ENCODE measurements at places on chromosomes 16 and 17.

- no peak for DNase-seq
Measured at GRCh38 chr17:1787301-1787902, 25.5 kb downstream of the SERPINF1 start.

DNA sequence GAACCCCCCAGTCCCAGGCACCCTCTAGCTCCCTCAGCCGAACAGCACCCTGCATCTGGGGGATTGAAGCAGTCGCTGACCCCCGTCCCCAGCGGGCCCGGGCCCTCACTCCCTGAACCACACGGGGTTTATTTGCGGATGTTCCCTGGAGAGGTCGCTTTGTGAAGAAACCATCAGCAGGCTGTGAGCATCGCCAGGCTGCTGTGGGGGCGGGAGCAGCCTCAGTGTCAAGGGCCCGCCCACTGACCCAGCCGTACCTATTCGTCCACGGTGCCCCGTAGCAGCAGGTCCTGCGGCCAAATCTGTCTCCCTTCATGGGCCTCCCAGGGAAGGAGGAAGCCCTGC, 6.4 kb upstream of the RAB40C start:
- DNase-seq = no peak

DNA sequence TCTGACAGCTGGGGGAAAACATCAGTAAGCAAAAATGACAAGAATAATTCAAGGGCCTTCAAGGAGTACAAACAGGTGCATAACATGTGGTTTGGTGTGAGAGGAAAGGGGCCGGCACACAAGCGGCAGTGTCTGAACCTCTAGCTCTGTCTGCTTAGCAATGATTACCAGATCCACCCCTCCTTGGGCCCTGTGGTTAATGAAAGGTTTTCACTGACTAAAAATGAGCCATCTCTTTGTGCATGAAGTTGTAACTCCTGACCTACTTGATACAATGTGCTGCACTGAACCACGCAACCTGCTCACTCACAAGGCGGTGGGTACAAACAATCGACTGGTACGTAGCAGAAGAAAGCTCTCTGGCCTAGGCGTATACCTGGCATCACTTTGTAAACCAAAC, 15.1 kb downstream of the FAM117A start:
- DNase-seq = peak; percentile 57

- DNase-seq = no peak
Measured at GRCh38 chr17:81114351-81115093, 50.8 kb upstream of the PVALEF start.

DNA sequence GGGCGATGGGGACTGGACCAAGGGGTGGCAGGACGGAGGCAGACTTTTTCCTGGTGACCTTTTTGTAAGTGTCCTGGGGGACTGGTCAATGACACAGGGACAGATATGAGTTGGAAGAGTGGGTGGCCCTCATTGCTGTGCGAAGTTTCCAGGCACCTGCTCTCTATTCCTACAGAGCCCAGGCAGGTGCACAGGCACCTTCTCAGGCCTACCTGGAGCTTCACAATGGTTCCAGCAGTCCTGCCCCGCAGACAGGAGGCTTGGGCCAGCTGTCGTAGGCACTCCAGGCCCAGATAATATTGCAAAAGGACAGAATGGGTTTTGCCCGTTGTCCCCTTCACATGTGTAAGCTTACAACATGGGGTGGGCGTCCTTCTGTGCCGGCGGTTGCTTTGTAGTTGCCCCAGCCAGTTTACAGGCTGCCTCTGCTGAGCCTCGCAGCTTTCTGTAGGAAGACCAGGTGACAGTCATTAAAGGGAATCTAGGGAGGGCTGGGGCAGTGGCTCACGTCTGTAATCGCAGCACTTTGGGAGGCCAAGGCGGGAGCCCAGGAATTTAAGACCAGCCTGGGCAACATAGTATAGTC, 84.3 kb downstream of the ARHGAP23 start:
- no peak for DNase-seq
